ENCODE measurements at places on chromosomes 4 and X. TPM values are rescaled to one million over a fixed set of nuclear protein-coding genes. Genes with fewer than 3 reads are reported as not detected.
A peak's percentile ranks its signal among the peaks of the same experiment; 100 is the strongest.

DNA sequence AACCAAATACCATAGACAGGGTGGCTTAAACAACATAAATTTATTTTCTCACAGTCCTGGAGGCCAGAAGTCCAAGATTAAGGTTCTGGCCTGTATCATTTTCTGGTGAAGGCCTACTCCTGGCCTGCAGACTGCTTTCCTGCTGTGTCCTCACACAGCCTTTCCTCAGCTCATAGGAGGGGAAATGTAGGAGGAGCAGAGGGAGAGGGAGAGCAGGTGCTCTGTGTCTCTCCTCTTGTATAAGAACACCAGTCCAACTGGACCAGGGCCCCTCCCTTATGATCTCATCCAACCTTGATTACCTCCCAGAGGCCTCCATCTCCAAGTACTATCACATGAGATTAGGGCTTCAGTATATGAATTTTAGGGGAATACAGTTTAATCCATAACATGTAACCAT is 34.3 kb downstream of the RAPGEF2 start:
- no peak for DNase-seq

- DNase-seq: no peak
These were observed 2.2 kb upstream of the FGF5 start for GRCh38 chr4:80264352-80264647.

- DNase-seq: peak; percentile 26
These were observed 2.5 kb upstream of the DUSP9 start for GRCh38 chrX:153644356-153645125.

DNA sequence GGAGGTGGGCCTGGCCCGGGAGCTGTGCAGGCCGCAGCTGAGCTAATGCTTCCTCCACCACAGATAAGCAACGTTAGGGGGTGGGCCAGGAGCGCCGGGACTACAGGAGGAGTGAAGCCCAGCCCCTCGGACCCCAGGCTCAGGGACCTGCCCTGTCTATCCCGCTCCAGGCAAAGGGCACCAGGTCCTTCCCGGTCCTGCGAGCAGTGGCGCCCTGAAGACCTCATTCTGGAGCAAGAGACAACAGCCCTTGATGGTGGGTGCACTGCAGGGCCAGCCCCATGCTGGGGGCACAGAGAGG is 730 bp upstream of the TREX2 start:
- DNase-seq: no peak

- no peak for DNase-seq
These were observed 306.3 kb downstream of the ANK2 start for GRCh38 chr4:113355550-113356371.

FAM47A gene
- total RNA-seq: not detected

GRCh38 chr4:35982318-35982717 is 262.0 kb downstream of the ARAP2 start:
- no peak for DNase-seq

ASMT gene
- total RNA-seq: 0.35 TPM

SSX1 gene
- total RNA-seq: not detected

MGST2 gene
- total RNA-seq: 17.4 TPM

PGAM4 gene
- total RNA-seq: 1.7 TPM

DNA sequence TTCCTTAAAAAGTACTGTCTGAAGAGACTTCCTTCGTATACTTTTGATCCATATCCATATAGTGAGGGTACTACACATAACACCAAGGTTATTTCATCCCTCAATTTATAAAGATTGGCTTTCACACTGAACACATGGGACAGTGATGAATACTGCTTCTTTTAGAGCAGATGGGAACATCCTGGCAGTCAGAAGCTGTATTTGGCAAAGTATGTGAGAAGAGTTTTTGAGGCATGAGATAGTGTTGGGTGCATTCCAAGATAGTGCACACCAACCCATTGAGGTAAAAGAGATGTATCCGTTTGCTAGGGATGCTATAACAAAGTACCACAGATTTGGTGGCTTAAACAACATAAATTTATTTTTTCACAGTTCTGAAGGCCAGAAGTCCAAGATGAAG is 141.1 kb downstream of the MOSPD2 start:
- DNase-seq: no peak
